ENCODE measurements at places on chromosomes 13 and 19.

GRCh38 chr13:102571075-102571474 is 25.7 kb upstream of the TPP2 start:
- no peak for DNase-seq

GRCh38 chr19:33629826-33630375 is 8.1 kb downstream of the CHST8 start:
- no peak for DNase-seq

- DNase-seq = no peak
Measured at GRCh38 chr13:100535426-100536135, 53.0 kb downstream of the GGACT start.

GRCh38 chr19:46913198-46913851 is 52.5 kb downstream of the ARHGAP35 start:
- no peak for DNase-seq

DNA sequence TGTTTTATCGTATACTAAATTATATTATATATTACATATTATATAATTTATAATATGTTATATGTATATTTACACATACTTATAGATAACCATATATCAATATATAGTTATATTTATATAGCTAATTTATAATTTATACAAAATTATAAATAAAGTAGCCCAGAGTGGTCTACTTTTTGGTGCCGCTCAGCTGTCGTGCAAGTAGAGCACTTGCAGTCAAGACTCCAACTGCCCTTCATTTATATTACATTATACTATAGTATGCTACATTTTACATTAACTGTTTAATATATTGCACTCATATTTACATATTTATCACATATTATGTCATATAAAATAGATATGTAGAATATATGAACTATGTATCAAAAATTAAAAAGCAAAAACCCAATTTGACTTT is 1124.7 kb upstream of the MIR17HG start:
- no peak for DNase-seq

- no peak for DNase-seq
Measured at GRCh38 chr19:17949956-17950309, 17.0 kb upstream of the KCNN1 start.

- DNase-seq = no peak
Measured at GRCh38 chr13:63910511-63910910, 2494.9 kb upstream of the PCDH20 start.

GRCh38 chr19:49359851-49360820 is 2.1 kb downstream of the TEAD2 start:
- DNase-seq = no peak

DNA sequence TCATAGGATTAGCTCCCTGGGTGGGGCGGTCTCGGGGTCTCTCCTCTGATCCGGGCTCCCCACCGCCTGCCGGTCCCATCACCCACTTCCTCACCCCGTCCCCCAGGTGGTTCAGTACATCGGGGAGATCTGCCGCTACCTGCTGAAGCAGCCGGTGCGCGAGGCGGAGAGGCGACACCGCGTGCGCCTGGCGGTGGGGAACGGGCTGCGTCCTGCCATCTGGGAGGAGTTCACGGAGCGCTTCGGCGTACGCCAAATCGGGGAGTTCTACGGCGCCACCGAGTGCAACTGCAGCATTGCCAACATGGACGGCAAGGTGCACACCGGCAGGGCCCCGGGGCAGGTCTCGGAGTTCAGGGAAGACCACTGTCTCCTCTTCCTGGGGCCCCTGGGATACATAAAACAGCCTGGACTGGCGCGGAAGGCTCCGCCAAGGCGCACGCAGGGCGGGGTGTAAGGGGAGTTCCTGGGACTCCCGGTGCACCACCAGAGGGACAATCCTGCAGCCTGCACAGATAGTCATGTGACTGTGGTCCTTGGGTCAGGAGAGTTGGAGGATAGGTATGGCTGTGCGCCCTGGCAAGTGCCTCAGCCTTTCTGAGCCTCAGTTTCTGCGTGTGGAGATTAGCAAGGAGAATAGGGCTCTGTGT is 14.2 kb upstream of the PGLS start:
- no peak for DNase-seq

GRCh38 chr13:51922771-51923480 is 61.2 kb downstream of the CCDC70 start:
- DNase-seq = no peak

DNA sequence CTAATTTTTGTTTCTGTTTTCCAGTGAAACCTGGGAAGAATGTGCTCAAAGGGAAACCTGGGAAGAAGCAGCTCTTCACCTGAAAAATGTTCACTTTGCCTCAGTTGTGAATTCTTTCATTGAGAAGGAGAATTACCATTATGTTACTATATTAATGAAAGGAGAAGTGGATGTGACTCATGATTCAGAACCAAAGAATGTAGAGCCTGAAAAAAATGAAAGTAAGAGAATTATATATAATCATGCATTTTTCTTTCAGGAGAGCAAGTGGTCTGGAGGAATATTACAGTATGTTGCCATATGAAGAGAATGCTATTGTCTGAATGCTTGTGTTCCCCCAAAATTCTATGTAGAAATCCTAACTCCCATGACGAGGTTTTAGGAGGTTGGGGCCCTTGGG is 3.4 kb downstream of the NUDT15 start:
- no peak for DNase-seq

- DNase-seq = no peak
Measured at GRCh38 chr19:47404334-47405196, 14.8 kb downstream of the MEIS3 start.

GRCh38 chr13:111337206-111337605 is 16.8 kb downstream of the TEX29 start:
- no peak for DNase-seq

- no peak for DNase-seq
Measured at GRCh38 chr13:70708775-70709174, 600.5 kb upstream of the KLHL1 start.

DNA sequence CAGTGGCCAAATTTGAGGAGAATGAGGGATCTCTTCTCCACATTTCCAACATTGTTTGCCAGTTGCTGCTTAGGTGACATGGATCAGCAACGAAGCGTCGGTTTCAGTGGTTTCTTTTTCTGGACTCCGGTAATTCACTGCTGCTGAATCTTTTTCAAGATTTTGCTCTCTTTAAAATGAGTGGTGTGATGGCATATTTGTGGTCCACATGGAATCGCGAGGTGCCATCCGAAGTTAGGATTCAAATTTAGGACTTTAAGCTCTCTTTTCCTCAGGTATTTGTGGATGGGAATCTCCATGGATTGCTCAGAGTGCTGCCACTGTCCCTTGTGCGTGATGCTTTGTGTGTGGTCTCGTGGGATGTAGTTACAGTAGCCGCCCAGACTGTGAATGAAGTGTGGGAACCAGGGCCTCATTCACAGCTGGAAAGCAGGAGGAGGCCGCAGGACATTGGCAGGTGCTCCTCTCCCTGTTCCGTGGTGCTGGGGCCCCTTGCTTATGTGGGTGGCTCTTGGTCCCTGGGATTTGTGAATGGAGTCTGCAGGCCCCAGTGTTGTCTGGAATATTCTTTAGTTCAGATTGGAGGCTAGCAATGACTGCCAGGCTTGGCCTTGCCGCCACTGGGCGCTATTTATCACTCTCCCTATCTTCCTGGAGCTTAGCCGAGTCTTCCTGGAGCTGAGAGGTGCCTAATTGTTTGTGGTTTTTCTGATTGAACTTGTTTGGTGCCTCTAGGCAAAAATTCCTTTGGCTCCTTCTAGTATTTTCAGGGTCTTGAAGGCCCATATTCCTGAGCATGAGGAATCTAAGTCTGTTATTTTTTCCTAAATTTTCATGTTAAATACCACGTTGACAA is 1.5 kb downstream of the ILF3 start:
- no peak for DNase-seq

- DNase-seq = peak; percentile 79
Measured at GRCh38 chr19:14505488-14506239, 9.7 kb upstream of the GIPC1 start.

GRCh38 chr19:12956446-12957388 is at the start of gene GADD45GIP1:
Gene GADD45GIP1 (minus strand): TSS chr19:12957223. CDS start chr19:12957212, 11 bp downstream.
- peak; percentile 89 for DNase-seq

DNA sequence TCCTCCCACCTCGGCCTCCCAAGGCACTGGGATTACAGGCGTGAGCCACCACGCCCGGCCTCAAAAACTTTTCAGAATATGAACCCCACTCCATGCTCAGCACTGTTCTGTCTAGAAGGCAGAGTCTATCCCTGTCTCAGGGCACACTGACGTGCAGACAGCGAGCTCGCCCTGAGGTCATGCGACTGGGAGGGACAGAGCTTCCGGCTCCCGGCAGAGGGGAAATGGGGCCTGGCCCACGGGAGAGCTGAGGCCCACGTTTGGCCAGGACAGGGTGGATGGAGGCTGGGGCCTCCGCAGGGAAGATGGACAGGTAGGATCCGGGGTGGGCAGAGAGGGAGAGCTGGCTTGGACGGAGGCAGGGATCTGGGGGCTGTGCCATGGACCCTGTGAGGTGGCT is 2.8 kb upstream of the AZU1 start:
- DNase-seq = no peak

- peak; percentile 61 for DNase-seq
Measured at GRCh38 chr13:75308222-75308621, 173.7 kb downstream of the TBC1D4 start.

Data from activated naive CD8-positive, alpha-beta T cell treated with anti-CD3 and anti-CD28 coated beads for 36 hours (primary cell).